ENCODE measurements at places on chromosomes 4 and X.

GRCh38 chr4:13992041-13992440 is 364.5 kb upstream of the BOD1L1 start:
- DNase-seq = no peak

- DNase-seq = no peak
Observed at GRCh38 chr4:27819246-27819645, 958.6 kb downstream of the STIM2 start.

- DNase-seq = no peak
Observed at GRCh38 chr4:40547789-40548132, 81.9 kb downstream of the RBM47 start.

DNA sequence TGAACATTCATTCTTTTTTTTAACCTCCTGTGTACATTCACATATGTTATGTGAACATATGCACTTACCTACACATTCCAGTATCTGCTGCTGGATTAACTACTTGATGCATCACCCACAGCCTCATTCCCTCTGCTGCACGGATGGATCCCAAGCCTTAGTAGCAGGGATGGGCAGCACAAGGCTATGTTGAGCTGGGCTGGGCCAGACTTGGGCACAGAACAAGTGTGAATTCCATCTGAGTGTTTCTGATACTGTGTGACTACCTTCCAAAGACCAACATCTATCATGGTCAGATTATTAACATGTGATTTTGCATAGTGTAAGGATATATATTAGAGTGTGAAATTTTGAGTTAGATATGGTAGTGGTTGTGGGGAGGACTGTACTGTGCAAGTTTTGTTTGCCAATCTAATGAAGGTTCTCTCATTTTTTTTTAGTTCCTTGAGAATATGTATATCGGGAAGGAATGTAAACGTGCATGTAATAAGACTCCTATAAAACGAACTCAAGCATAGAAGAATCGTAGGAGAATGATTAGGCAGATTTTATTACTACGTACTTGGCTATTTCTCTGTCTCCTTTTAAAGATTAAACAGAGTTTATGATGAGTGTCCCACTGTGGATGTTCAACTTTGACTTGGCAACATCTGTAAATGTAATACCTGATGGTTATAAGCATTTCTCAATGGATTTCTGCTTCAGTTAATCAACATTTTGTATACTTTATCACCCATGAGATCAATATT is 23.4 kb upstream of the STBD1 start:
- DNase-seq = no peak
